ENCODE measurements at places on chromosomes 1 and 21. TPM values are rescaled to one million over a fixed set of nuclear protein-coding genes. Genes with fewer than 3 reads are reported as not detected.

DNA sequence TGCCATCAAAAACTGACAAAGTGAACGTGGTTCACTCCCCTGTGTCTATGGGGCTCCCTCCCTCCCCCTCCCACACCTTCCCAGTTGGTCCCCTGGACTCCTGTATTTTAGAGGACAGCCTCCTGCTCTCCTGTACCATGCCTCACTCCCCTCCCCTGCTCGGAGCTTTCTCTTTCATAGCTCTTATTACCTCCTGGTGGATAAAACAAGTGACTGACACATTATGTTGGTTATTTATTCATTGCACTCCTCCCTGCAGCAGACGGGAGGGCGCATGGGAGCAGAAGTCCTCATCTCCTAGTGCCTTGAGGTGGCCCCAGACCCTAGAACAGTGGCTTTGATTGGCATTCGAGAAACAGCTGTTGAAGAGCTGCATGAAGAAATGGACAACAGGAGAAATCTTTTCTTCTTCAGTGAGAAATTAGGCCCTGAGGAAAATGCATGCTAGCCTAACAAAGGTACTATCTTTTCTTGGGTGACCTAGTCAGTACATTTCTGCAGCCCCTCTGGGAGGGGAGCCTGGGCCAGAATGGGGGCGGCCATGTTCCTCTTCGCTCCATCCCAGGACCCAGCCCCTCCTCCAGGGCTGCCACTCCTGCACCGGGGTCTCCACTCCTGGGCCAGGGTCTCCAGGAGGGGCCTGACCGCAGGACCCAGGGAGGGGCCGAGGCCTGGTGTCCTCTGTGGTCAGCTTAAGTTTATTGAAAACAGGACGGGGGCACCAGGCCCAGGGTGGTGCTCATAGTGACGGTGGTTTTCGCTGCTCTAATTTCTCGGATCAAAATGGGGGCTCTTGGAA lies 1.2 kb upstream of the TFF1 start:
- no peak for DNase-seq

Gene VHLL
- total RNA-seq: not detected

DNA sequence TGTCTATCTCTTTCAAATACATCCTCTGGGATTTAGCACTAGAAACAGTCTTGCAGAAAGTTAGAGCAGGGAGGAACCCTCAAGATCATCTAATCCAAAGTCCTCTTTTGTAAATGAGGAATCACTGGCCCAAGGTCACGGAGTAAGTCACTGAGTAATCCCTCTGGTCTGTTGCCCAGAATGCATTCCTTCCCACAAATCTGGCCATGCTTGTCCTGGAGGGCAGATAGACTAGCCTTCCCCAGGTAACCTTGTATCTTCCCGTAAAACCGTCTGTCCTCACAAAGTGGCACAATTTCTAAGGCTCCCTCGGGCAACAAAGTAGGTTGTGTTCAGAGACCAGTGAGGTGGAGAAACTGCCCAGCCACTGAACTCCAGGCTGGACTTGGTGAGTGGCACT lies 46.2 kb downstream of the DDR2 start:
- DNase-seq: peak; percentile 84

DNA sequence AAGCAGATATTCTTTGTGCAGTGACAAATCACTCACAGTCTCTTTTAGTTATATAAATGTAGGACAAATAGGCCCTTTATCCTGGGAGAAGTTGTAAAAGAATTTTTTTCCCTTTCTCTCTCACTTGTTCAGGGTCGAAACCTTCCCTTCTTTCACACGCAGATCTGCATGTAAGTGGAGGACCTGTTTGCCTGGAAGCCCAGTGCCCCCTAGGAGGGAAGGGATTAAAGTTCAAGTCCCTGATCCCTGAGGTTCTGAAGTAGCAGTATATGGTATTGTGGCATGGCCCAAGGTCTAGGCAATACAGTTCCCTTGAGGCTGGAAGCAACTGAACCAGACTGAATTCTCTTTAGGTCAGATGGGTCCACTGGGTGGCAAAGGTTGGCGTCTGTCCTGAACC lies 48.6 kb upstream of the PTGFRN start:
- no peak for DNase-seq

GRCh38 chr1:30412241-30413110 lies 310.9 kb downstream of the MATN1 start:
- no peak for DNase-seq

DNA sequence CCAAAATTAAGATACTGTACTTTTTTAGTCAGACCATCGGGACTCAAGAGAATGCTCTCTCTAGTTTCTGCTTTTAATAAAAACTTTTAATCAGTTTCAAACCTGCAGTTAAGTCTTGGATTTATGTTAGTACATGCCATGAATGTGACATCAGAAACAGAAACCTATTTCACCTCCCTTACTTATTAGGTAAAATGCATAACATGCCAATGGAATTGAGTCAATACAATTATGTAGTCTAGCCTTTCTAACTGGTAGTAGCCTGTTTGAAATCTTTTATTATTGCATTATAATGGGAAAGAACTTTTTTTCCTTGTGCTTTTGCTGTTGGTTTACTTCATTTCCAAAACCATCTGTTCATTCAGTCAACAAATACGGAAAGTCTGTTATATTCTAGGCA lies 4.8 kb downstream of the PHACTR4 start:
- peak; percentile 51 for DNase-seq

DNA sequence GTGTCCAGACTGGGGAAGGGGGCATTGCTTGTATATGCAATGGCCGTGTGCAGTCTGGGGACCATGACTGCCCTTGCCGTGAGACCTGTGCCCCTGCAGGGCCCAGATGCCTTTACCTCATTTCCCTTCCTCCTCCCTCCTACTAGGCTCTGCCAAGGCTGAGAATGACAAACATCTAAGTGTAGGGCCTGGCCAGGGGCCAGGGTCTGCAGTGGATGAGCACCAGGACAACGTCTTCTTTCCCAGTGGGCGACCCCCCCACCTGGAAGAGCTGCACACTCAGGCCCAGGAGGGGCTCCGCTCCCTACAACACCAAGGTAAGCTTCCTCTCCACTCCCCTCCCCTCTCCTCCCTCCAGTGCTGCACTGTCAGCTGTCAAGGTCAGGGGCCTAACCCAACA lies 49.5 kb downstream of the YARS1 start:
- DNase-seq: no peak

DNA sequence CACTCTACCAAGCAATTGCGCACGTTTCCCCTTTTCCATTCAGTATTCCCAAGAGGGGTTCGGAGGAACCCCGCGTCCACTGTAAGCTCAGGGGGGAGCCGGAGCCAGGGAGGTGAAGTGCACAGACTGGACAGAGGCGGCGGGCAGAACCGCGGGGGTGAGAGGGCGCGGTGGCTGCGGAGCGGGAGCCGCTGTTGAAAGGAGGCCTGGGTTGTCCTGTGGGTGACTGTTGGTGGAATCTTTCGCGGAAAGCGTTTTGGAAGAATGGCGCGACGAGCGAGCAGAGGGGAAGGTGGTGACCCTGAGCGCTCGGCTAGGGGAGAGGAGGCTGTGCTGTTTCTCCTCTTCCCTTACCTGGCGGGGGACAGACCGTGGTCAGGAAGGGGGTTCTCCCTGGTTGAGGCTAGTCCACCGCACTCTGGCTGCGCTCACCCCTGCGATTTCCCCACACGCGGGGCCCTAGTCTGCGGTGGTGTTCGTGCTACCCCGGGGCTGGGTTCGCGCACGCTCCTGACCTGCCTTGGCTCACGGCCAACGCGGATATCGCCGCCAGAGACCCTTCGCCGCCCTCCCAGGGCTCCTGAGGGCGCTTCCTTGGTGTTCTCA lies 92.8 kb downstream of the PRKAB2 start:
- DNase-seq: no peak

GRCh38 chr1:63501256-63501655 lies 21.8 kb downstream of the ITGB3BP start:
- no peak for DNase-seq

- no peak for DNase-seq
Observed at GRCh38 chr1:170657275-170657853, 6.6 kb upstream of the PRRX1 start.

DNA sequence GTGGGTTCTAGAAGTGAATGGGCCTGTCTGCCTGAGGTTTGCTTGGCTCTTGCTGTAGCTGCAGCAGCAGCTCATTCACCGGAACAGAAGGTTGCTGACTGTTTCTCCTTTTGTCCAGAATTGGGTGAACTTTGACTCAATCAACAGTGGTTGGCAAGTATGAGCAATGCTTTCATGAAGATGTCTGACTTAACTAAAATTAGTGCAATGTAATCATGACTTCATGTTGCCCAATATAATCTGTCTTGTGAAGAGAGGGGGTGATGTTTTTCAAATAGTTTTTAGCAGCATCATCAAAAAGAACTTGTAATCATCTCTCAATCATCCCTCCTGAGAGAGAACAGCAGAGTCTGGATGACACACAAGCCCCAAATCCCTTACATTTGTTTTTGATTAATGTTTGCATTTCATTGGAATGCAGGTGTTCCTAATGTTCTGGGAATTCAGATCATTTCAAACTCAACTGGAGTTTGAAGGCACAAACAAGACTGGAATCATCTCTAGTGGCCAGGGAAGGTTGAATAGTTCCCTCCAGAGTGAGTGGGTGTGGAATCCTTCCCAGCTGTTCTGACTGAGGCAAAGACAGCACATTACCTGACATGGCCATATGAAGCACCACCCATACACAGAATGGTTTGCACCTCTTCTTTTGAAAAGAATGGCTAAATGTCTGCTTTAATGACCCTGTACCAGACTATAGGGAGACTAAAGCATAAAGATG lies 82.9 kb downstream of the HLX start:
- peak; percentile 98 for DNase-seq

- DNase-seq: no peak
Observed at GRCh38 chr1:152220166-152221163, 3.5 kb downstream of the HRNR start.

DNA sequence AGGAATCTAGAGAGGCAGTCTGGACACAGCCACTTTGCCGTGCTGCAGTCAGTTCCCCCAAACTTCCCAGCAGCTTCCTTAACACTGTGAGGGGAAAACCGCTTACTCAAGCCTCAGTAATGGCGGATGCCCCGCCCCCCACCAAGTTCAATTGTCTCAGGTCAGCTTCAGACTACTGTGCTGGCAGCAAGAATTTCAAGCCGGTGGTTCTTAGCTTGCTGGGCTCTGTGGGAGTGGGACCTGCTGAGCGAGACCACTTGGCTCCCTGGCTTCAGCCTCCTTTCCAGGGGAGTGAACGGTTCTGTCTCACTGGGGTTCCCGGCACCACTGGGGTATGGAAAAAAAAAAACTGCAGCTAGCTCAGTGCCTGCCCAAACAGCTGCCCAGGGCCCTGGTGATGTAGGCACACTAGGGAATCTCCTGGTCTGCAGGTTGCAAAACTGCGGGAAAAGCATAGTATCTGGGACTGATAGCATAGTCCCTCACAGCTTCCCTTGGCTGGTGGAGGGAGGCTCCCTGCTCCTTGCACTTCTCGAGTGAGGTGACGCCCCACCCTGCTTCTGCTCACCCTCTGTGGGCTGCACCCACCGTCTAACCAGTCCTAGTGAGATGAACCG lies 23.7 kb upstream of the HFM1 start:
- DNase-seq: no peak

GRCh38 chr1:216562383-216562782 lies 139.1 kb upstream of the USH2A start:
- no peak for DNase-seq

Gene IGSF5
- 0.87 TPM for total RNA-seq

GRCh38 chr21:26096494-26097371 lies 73.8 kb downstream of the APP start:
- DNase-seq: no peak

Gene NLRP3
- total RNA-seq: 7.4 TPM

Gene GPR137B
- 14.8 TPM for total RNA-seq

DNA sequence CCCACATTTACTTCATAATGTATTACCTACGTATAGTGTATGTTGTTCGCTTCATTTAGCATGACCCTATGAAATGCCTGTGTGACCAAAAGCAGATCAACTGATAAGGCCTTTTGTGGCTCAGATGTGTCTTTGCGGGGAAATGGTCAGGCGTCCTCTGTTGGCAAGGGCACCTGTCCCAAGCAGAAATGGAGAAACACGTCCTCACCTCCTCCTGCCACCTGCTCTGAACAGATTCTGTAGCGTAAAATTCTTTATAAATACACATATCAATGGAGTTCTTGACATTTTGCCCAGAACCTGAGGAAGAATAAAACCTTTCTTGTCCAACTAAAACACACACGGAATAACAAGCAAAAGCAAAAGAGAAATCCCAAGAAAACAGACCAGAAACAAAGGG lies 417.9 kb downstream of the KIF26B start:
- no peak for DNase-seq

- no peak for DNase-seq
Observed at GRCh38 chr21:36551731-36552433, 72.0 kb upstream of the CLDN14 start.

DNA sequence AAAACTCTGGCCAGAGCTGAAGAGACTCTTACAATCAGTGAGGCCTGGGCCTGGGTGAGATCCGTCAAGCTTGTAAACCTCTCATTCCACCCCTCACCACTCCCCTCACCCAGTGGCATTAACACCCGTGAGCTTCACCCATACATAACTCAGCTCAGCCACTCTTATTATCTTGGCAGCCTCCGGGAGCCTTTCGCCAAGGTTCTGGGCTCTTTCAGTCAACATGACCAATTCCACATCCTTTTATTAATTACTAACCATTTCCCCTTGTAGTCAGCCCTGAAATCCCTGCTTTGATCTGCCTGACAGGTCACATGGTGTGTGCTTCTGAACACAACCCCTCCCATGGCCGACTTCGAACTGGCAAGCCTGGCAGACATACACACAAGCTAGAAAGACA lies 134.8 kb downstream of the SETD4 start:
- peak; percentile 59 for DNase-seq

DNA sequence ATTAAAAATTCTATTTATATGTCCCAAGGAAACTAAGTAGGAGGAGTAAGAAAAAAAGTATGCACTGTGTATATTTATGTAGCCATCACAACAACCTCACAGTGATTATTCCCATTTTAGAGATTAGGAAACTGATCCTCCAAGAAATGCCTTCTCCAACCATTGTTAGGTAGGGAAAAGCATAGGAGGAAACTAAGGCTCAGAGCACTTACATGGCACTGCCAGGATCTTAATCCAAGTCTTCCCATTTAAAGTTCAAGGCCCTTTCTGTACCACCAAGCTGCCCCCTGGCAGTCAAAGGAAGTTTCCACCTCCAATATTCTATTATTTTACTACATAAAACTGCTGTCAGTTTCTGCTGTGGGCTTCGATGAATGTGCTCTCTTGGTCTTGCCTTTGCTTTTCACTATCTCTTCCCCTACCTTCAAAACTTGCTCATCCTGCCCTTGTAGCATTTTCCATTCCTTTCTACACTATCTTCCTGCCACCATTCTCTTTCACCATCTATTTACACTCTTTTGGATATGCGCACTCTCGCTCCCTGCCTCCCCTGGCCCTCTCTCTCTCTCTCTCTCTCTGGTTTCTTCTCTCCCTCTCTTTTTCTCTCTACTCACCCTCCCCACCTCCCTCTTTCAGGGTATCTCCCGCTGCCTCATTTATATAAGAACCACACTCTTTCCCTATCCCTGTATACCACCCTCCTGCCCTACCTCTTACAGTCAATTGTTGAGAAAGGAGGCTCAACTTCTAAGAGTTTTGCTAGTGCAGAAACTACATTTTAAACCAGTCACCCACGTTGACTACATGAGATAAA lies 34.0 kb downstream of the PUM1 start:
- DNase-seq: no peak

Data from epithelial cell of proximal tubule (primary cell).